ENCODE measurements at places on chromosomes 3 and 15.
A peak's percentile ranks its signal among the peaks of the same experiment; 100 is the strongest.

GRCh38 chr3:46705022-46705530 lies 3.9 kb downstream of the TMIE start:
- DNase-seq, result peak; percentile 77

GRCh38 chr3:187016639-187017345 lies 86.5 kb downstream of the ST6GAL1 start:
- no peak for DNase-seq

- no peak for DNase-seq
These were observed 291.3 kb upstream of the TRIM42 start for GRCh38 chr3:140386357-140387100.

- DNase-seq, result no peak
These were observed 17.7 kb downstream of the TM4SF18 start for GRCh38 chr3:149315694-149316093.

GRCh38 chr3:56974247-56974930 lies 86.1 kb upstream of the SPATA12 start:
- DNase-seq, result no peak

GRCh38 chr3:168213920-168214319 lies 118.2 kb upstream of the GOLIM4 start:
- DNase-seq, result no peak

DNA sequence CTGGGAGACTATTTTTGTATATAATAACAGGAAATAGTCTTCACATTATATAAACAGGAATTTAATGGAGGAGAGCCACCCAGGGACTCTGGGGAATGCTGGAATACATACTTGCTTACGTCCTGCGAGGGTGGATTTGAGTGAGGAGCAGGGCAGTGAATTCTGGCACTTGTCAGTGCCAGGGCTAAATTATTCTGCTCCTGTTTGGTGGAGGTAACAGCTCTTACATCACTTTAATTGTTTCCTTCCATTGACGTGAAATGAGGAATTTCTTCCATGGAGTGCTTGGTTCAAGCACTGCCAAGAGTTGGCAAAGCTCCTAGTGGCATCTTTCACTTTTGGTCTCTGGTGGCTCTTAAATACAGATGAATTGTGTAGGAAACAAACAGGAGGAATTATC lies 94.1 kb upstream of the GOLGA8J start:
- no peak for DNase-seq

- DNase-seq, result no peak
These were observed 19.2 kb upstream of the LOXL1 start for GRCh38 chr15:73907035-73907408.

GRCh38 chr3:44958386-44958785 lies 17.6 kb downstream of the ZDHHC3 start:
- DNase-seq, result no peak

DNA sequence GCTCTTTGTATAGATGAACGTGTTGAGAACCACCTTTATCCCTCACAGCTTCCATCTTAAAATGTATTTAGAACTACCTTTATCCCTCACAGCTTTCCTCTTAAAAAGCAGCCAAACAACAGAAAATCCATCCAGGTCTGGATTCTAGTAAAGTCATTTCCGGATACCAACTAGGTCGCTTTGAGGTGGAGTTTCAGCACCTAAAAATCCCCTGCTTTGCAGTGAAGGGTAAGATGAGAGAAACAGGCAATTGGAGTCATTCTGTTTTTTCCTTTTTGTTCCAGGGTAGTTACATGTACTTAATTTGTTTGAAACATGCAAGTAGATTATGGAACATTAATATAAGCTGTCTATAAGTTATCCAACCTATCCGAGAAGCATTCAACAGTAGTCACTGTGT lies 192.0 kb downstream of the UBE2E2 start:
- DNase-seq, result no peak

DNA sequence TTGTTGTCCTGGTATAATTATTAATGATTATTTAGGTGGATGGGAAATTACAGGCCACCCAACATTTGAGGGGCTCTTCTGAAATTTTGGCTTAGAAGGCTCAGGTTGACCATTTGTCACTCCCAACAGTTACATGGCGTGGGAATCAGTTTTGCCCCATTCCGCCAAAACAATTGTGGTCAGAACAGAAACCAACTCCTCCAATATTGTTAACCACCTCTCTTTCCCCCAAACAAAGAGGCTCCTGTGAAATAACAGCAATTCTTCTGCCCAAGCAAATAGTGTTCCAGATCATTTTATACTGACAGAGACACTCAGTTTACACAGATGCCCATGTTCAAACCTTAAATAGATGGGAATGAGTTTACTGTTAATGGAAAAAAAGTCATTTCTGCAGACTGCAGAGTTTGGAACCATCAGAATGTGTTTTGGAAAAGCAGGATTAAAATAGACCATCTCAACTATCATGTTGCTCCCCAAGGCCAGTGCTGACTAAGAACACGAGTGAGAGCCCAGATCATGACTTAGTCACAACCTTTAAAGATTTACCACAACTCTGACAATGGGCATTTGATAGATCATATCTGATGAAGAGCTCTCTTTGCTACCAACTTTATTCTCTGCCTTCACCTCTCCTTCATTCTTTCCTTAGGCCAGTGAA lies 102.1 kb downstream of the DUT start:
- DNase-seq, result no peak

- peak; percentile 50 for DNase-seq
These were observed 48.7 kb downstream of the BSN start for GRCh38 chr3:49602877-49603411.

DNA sequence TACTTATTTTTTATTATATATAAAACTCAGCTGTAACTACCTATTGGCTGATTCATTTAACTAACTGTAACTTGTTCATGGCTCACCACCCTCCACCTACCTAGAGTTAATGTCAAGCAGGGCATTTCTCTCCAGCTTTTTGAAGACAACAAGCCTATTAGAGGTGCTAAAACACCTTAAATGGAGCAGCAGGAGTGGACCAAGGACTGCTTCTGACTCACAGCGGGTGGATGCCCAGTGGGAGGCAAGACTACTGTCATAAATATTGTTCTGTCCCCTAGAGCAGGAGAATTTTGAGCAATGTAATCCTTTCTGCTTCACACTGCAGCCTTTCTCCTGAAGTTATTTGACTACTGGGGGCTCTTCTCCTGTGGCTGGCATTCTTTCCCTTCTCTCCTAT lies 146.9 kb downstream of the CLSTN2 start:
- DNase-seq, result no peak

DNA sequence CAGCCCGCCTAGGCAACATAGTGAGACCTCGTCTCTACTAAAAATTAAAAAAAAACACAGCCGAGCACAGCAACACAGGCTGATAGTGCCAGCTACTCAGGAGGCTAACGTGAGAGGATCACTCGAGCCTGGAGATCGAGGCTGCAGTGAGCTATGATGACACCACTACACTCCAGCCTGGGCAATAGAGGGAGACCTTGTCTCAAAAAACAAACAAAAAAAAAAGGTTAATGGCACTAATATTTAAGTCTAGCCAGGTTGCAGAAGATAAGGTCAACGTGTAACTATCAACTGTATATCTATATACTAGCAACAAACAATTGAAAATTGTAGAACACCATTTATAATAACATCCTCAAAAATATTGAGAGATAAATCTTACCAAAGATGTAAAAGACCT lies 75.1 kb downstream of the MYO9A start:
- DNase-seq, result no peak

DNA sequence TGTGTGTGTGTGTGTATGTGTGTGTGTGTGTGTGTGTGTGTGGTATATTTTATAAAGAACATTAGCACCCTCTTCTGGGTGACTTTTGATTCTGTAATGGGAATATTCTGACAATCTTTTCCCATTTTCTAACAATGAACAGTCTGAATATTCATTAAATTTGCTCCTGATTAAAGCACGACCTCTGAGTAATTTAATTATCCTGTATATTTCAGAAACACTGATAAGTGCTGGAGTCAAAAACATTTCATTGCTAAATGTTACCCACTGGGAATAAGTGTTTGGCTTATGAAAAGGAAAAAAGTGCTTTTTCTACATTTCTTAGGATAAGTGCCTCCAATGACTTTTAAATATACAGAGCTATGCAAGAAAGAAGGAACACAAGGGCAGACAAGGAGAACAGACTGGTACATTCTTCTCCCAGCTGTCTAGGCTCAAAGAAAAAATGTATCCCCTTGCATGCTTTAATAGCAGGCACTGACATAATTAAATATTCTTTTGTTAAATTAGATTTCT lies 32.3 kb upstream of the SYNPR start:
- DNase-seq, result no peak

- peak; percentile 14 for DNase-seq
These were observed 77.5 kb upstream of the LMOD3 start for GRCh38 chr3:69199942-69200341.

DNA sequence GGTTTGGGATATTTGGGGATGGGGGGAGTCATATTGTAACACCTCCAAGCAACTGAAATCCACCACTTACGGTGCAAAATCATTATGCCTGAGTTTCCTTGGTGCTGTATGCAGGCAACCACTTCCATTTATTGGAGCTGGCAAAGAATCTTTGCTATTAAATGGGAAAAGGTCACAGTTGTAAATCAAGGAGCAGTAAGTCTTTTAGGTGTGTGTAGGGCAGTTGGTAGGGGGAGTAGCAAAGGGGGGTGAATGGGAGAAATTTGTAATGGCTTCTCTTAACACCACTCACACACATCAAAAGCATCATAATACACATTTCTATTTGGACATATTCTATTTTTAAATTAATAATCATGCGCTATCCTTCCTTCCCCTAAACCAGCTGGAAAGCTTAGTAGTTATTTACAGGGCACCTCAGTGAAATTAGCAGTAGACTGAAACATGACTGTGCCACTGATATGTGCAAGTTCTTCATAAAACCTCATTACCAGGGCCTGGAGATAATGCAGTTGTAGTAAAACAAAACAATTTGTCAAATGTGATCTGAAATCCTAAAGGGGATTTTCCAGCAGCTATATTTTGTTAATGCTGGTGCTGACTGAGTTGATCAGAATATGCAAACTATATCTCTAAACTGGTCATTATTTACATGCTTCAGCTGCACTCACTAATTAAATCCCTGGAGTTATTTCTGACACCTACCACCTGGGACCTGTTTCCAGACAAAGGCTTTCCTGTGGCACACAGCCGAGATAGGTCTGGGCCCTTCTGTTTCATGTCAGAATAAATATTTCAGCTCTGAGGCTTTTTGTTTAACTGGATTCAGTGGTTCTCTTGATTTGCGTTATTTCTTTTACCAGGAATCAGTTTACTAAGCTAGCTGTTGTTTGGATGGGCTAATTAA lies 90.1 kb downstream of the B3GALNT1 start:
- DNase-seq, result no peak

- no peak for DNase-seq
These were observed 102.5 kb upstream of the COL6A5 start for GRCh38 chr3:130242850-130243569.

DNA sequence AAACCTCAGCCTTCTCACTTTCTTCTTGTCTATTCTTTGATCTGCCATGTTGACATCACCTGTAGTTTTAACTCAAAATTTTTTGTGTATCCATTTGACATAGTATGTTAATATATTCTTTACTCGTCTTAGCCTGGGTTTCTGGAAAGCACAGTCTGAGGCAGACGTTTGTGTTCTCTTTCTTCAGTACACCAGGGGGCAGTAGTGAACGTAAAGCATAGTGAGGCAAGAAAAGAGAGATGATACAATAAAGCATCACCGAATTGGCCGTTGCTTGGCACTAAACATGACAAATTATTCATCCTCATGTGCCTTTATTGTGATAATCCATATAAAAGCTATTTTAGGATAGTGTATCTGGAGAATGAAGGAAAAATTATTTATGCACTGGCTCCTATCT lies 141.0 kb upstream of the MYRIP start:
- no peak for DNase-seq

- no peak for DNase-seq
These were observed 15.3 kb downstream of the SPCS1 start for GRCh38 chr3:52721002-52721729.

DNA sequence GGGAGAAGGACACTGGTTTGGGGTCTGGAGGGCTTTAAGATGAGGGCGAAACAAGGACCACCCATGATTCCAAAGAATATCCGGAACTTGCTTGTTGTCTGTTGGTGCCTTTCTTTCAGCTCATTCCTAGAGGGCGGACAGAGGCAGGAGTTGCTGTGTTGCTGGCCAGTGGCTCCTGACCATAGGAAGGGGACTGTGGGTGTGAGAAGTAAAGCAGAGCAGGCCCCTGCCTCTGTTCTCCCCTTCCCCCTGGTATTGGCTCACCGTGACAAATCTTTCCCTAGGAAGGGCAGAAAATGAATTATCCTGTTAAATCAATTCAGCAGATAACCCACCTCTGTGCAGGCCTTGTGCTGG lies 89.1 kb downstream of the LIPC start:
- DNase-seq, result no peak

- peak; percentile 56 for DNase-seq
These were observed 11.3 kb upstream of the IQGAP1 start for GRCh38 chr15:90376789-90377188.

DNA sequence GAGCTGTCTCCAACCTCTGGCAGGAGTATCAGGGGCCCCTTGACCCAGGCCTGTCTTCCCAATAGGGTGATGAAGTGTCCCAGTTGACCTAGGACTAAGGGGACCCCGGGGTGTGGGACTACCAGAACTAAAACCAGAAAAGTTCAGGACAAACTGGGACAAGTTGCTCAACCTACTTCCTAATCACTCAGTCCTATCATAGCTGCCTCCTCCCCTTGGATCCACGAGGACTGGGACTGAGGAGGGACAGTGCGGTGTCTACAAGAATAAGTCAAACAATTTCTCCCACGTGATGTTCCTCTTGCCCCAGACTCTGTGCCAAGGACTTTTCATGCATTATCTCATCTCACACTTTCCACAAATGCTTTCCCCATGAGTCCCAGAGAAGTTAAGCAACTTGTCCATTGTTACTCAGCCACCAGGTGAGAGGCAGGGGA lies 49.4 kb upstream of the SLCO2A1 start:
- no peak for DNase-seq

- DNase-seq, result no peak
These were observed 174.2 kb upstream of the ATP11B start for GRCh38 chr3:182618981-182619591.

DNA sequence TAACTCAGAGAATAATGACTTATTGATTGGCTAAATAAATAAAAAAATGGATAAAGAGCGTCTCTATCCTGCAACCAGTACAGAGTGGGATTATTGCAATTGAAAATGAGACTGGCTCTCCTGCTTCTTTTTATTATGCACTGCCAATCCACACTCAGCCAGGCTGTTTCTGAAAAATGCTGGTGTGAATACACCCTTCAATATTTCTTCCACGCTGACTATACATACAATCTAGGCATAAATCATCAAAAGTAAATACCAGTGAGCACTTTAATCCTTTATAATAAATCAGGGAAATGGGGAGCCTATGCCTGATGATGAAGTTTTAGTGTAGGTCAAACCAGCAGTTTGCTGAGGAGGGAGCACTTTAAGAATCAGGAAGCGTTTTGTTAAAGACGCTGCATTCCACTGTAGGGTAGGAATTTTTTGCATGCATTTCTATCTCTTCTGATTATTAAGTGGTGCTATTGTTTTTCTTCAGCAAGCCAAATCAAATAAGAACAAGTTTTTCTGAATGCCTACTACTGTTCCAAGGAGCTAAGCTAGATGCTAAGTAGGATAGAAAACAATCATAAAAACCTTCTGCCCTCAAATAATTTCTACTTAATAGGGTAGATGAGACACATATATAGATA lies 781.5 kb downstream of the TBL1XR1 start:
- no peak for DNase-seq

GRCh38 chr15:74955796-74956647 lies 550 bp downstream of the RPP25 start:
- DNase-seq, result peak; percentile 75

- DNase-seq, result no peak
These were observed 170.3 kb upstream of the CGNL1 start for GRCh38 chr15:57205996-57206395.

- DNase-seq, result no peak
These were observed 103.7 kb downstream of the MYO5A start for GRCh38 chr15:52424856-52425431.

GRCh38 chr15:84872009-84872910 lies 12.2 kb upstream of the SLC28A1 start:
- no peak for DNase-seq
